ENCODE measurements at places on chromosomes 12 and 14.
A peak's percentile ranks its signal among the peaks of the same experiment; 100 is the strongest.

- DNase-seq: no peak
Observed at GRCh38 chr12:1830401-1830845, 10.1 kb downstream of the LRTM2 start.

DNA sequence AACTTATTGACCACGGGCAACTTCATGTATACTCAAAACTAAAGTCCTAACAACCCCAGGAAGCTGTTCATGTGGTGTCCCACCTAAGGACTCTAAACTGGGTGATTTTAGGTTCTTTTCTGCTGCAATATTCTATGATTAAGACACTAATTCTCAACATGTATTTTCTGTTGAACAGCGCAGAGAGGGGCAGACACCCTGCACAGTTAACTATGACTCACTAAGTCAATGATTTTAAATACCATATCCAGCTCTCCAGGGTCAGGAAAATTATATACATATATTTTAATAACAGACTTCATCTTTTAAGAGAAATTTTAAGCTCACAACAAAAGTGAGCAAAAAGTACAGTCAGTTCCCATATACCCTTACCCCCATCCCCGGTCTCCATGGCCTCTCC is 85.0 kb downstream of the FOXN3 start:
- no peak for DNase-seq

GRCh38 chr12:26331960-26332359 is 136.6 kb downstream of the SSPN start:
- DNase-seq: no peak

GRCh38 chr14:100891501-100892445 is 11.7 kb downstream of the RTL1 start:
- no peak for DNase-seq

DNA sequence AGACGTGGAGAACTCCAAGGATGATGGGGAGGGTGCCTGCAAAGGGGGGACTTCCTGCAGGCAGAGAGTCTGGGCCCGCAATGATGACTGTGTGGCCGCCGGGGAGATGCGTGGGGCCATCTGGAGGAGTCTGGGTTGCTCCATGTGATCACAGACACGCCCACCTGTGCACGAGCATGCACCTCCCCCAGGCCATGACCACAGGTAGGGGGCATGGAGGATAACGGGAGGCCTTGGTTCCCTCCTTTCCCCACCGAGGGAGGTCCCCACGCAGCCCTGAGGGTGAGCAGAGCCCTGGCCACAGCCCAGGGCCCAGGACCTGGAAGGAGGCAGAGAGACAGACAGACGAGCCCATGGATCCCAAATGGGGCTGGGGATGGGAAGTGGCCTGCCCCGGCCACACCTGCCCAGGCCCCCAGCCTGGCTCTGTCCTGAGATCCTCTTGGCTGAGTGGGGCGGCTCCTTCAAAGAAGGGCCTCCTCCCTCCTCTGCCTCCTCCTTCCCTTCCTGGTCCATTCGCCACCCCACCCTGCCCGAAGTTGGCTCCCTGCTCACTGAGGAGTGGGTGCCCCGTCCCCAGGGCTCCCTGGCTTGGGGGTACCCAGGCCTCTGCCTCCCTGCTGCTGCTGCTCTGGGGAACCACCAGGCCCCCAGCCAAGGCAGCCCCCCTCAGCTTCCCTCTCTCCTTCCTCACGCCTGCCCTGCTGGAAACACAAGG is 138.2 kb downstream of the CALM1 start:
- DNase-seq: no peak

GRCh38 chr12:71872972-71873371 is 33.4 kb downstream of the TBC1D15 start:
- DNase-seq: no peak

- no peak for DNase-seq
Observed at GRCh38 chr12:119803381-119803791, 73.7 kb downstream of the CIT start.

- DNase-seq: no peak
Observed at GRCh38 chr12:131102991-131103668, 149.4 kb downstream of the ADGRD1 start.

DNA sequence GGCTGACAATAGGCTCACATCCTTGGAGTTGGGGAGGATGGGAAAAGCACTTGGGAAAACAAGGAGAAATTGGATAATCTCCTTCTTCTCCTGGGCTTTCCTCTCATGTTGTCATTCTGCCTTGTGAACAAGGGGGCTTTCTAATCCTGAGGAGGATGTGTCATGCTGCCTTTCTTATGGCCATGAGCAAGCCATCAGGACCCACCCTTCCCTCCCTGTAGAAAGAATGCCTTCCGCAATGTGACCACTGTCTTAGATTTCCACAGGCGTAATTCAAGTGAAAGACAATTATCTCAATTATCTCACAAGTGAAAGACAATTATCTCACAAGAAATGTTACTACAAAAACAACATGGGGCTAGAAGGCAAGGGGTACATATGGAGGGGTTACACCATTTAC is 3.0 kb upstream of the OR6S1 start:
- no peak for DNase-seq

DNA sequence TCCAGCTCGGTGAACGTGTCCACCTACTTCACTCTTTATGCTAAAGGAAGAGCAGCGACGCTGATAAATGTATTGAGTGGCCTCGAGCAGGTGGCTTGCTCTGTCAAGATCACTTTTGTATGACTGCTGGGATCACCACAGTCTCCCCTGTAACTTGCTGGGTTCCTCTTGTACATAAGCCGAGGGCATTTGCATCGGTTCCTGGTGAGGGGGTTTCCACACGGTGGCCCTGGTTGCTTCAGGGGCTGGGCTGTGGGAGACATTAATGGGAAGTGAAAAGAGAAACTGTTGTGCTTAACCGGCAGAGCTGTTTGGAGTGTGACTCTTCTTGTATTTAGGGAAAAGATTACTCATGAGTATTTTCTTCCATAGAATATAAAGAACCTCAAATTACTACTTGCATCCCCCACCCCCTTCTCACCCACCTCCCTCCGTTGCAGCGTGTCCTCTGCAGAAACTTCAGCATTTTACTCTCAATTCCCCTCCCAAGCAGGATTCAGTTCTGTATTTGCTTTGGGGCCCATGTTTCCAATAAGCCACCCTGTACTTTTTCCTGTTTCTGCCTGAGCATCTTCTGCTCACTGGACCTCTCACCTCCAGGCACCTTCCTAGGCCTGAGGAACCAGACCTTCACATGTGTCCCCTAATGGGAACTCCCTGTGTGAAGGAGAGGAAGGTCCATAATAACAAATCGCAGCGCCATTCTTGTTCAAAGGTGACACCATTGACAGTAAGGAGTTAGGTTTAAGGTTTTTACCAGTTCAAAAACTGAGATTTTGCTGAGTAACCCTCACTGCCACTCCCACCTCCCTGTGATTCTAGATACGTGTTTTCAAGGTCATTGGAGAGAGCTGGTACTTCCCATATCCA is 187.0 kb downstream of the ETV6 start:
- peak; percentile 28 for DNase-seq

DNA sequence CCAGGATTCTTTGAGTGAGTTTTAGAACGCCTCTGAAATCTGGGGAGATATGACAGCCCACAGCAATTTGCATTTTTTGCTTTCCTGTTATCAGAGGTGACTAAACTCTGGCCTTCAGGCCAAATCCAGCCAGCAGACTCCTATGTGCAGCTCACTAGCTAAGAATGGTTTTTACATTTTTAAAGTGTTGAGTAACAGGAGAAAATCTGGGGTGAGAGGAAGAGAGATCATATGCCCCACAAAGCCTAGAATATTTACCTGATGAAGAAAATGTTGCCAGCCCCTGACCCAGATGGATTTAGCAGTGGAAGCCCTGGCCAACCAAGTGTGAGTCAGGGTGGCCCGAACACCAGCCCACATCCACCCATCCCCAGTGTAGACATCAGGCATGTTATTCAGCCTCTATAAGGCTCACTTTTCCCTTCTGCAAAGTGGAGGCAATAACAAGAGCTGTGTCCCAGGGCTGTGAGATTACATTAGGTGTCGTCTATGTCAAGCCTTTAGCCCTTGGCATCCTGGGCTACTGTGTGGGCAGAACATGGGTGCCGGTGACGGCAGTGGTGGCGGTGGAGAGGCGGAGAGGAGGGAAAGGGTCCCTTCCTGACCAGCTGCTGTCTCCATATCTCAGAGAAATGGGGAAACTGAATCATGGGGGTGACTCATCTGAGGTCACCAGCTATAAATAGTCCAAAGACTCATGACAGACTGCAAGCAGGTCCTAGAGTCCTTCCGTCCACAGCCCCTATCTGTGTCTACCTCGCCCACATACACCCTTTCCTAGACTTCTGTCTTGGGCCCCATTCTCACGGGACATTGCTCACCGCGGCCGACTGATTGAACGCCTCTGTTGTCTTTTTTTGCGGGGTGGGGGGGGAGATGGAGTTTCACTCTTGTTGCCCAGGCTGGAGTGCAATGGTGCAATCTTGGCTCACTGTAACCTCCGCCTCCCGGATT is 32.6 kb upstream of the CD9 start:
- peak; percentile 51 for DNase-seq

- DNase-seq: no peak
Observed at GRCh38 chr14:56821177-56821576, 10.9 kb upstream of the OTX2 start.

DNA sequence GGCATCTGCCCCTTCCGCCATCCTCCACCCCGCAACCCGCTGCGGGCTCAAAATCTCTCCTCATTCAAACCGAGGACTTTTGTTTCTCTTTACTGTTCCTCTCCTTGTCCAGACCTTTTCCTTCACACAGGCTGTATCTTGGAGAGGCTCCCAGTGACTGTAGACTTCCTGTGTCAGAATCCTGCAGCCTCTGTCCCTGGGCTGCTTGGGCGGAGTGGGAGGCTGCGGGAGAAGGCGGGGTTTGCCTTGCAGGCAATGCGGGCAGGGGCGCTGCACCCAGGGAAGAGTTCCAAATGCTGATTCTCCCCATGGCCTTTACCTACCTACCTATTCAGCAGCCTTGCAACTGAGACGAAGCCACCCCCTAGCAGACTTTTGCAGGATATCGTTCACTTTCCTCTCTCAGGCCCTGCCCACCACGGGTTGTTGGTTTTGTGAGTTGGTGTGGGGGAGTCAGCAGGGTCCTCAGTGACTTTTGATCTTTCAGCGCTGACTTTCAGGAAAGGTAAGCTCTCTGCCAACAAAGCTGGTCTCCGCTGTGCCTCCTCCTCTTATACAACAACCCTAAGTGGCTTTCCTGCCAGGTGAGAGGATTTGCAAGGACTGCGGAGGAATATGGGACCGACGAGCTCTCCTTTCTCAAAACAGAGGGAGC is 79.0 kb upstream of the KCNA1 start:
- no peak for DNase-seq

DNA sequence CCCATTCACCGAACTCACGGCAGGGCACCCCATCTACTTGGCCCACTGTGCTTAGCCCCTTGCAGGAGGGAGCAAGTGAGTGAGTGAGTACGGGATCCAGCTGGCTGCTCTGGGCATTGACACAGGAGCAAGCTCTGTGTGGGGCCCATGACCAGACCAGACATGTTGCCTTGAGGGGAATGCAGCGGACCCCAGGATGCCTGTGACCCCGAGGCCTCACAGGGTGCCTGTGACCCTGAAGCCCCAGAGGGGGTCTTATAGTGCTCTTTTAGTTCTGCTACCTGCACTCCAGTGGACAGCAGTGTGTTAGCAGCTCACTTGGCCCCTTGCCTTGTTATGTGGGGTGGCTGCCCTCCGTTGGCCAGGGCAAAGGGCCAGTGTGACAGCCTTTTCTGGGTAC is 255.8 kb downstream of the ETNK1 start:
- DNase-seq: no peak

- no peak for DNase-seq
Observed at GRCh38 chr12:98819821-98820404, 174.8 kb downstream of the APAF1 start.

DNA sequence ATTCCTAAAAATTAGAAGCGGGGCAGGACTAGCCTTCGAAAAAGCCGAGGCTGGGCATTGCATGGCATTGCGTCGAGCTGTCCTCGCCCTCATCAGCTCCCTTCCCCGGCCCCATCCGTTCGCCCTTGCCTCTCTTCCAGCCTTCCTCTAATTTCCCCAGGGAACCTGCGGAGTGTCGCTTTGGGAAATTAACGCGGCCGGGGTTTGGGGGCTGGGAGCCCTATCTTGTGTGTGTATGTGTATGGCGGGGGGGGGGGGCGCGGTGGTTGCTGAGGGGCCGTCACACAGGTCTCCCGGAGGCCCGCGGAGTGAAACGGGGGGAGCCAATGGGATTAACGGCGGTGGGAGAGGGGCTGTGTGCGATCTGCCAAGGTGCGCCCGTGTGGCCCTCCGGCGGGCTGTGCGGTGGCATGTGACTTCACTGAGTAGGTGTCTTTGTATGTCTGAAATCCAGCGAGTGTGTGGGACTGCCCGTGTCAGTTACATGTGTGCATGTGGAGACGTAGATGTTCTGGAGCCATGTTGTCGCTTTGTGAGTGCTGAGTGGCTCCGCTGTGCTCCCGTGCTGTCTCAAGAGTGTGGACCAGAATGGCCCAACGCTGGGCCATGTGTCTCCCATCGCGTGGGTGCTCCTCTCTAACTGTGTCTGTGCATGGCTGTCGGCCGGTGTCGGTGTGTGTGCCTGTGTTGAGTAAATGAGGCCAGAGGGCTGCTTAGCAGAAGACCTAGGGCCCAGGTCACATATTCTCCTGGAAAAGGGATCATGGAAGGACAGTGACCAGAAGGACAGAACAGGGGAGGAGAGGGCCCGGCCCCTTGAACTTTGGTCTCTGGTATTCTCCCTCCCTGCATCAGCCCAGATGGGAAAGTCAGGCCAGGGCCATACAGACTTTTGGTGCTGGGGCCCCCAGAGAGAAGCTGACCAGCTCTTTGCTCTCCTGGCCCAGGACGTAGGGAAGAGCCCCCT is 1.5 kb downstream of the PTMS start:
- no peak for DNase-seq

DNA sequence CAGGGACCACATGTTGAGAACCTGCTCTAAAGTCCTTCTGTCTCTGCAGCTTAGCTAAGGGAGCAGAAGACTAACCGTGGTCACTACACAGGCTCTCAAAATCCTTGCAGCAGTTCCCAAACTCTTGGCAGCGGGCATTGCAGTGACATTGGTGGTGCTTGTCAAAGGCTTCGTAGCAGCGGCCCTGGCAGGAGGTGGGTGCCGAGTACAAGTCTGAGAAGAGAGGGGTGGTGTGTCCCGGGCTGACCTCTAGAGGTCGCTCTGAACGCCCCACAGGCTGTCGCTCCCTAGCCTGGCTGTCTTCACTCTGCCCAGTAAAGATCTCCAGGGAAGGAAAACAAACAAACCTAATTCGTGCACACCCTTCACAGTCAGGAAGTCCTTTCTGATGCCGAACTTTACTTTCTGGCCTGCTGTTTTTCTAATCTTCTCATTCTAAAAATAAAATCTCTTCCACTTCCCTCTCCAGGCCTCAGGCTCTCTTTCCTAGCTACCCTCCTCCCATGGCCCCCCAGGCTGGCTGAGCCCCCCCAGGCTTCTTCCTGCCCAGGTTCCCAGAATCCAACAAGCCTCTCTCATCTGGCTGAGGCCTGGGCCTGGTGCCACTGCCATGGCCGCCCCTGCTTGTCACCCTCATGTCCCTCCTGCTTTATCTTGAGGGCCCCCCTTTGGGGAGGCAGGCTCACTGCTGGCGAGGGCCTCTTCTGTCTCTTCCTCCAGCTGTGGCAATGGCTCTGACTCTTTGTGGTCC is 7.7 kb downstream of the ENDOU start:
- DNase-seq: no peak
